ENCODE measurements at places on chromosomes 6 and 20.

DNA sequence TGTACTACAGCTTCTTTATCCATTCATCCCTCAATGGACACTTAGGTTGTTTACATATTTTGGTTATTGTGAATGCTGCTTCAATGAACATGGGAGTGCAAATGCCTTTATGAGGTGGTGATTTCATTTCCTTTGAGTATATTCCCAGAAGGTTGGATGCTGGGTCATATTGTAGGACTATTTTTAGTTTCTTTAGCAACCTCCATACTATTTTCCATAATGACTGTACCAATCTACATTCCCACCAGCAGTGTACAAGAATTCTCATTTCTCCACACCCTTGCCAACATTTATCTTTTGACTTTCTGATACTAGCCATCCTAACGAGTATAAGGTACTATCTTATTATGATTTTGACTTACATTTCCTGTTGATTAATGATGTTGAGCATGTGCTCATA lies 269.0 kb downstream of the C6orf118 start:
- no peak for DNase-seq

DNA sequence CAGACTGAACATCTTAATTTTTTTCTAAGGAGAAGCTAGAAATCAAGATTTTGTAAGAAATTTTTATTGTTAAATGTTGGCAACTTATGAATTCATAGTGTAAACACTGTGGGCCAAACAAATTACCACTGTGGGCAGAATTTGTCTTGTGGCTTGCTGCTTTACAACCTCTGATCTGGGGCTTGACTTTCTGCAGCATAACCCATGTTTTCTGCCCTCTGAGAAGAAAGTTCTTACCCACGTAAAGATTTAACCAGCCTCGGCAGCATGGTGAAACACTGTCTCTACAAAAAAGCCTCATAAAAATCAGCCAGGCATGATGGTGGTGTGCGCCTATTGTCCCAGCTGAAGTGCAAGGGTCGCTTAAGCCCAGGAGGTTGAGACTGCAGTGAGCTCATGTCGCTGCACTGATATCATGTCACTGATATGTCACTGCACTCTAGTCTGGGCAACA lies 12.9 kb downstream of the ITCH start:
- no peak for DNase-seq

- DNase-seq, result no peak
Observed at GRCh38 chr20:12916699-12917098, 92.1 kb upstream of the SPTLC3 start.

DNA sequence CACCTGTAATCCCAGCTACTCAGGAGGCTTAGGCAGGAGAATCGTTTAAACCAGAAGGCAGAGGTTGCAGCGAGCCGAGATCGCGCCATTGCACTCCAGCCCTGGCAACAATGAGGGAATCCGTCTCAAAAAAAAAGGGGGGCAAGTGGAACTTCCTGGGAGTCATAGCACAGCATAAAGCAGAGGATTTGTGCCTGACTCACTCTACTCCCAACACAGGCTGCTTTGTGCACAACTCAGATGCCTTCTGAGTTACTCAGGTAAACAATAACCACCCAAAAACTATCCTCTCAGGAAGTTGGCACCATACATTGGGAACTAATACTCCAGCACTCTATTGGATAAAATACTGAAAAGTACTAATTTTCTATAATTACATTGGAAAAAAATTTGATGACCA lies 2.5 kb upstream of the TMEM244 start:
- DNase-seq, result no peak

DNA sequence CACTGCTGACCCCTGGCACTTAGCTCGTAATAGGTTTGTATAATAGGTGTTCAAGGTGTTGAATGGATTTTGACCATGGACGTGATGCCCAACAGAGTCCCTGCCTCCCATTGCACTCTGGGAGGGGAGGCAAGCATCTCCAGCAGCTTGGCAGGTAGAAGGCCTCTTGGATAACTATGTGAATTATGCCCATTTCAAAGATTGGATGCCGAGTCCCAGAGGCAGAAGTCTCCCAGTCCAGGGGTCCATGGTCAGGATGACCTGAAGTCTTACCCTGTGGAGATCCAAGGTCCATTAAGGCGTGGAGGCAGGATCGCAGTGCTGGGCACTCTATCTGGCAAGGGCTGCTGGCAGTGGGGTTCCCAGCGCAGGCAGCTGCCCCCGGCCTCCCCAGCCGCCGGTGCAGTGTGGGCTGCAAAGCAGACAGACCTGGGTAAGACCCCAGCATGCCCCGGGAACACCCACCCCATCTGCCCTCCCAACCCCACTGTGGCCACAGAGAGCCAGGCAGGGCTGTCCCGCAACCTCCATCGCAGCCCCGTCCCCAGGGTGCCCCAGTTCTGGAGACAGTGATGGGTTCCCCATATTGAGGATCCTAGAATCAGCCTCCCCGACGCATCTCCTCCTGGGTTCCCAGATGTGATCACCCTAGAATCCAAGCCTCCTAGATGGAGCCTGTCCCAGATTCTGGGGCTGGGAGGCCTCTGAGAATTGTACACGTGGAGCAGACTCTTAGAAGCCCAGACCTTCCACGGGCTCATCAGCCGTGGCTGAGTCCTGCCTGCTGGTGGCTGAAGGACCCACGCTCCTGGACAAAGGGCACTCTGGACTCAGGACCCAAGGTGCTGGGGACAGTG lies 44.6 kb downstream of the APCDD1L start:
- DNase-seq, result no peak

DNA sequence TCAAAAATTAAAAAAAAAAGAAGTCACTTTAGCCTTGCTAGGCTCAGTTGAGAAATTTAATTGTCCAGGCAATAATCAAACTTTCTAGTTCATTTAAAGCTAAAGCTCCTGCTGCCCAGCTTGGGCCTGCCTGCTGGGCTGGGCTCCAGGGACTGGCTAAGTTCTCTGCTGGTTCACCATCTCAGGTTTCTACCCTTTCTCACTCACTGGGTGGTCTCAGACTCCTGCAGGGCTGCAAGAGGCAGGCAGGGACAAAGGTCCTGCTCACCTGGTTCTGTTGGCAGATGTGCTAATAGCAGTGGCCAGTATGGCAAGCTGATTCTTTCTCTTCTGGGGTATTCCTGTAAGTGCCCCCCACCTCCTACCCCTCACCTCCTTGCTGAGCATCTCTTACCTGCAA lies 21.2 kb upstream of the RTF2 start:
- DNase-seq, result no peak

DNA sequence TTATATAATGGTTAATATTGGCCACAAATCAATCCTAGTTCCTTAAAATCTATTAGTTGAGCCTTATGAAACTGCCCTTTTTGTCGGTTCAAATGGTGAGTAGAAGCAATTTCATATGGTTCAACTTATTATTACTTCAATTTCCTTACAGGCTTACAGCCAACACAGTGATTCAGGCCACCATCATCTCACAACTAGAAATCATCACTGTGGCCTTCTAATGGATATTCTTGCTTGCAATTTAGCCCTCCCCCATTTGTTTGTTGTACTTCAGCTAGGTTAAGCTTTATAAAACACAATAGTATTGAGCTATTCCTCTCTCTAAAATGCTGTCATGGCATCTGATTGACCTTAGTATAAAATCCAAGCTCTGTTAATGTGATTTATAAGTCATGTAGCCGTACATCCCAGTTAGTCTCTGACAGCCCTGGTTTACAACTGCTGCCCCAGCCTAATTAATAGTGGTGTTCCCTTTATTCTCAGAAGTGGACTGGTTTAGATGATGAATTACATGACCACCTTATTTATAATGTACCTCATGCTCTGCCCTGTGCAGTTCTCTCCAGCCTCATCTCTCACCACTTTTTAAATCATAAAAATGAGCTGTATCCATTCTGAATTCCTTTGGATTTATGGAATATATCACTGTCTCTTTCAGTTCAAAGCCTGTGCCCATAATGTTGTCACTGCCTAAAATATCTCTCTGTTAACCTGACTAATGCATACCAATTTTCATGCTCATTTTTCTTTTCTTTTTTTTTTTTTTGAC lies 36.7 kb downstream of the LAMA2 start:
- DNase-seq, result no peak

GRCh38 chr6:11961923-11962322 lies 50.2 kb upstream of the HIVEP1 start:
- DNase-seq, result no peak

- no peak for DNase-seq
Observed at GRCh38 chr6:11484441-11484840, 53.1 kb upstream of the TMEM170B start.

- no peak for DNase-seq
Observed at GRCh38 chr6:149464411-149464810, 20.4 kb downstream of the ZC3H12D start.

DNA sequence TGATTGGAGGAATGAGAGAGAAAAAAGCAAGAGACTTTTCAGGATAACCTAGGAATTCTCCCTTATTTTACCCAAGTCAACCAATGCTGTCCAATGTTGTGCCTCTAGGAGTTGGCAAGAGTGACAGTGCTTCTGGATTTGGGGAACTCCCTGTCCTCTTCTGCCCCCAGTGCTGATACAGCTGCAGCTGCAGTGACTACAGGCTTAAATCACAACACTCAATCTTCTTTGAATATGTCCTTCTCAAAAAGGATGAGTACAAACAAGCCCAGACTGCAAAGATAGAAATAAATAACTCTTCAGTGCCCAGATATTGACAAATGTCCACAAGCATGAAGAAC lies 141.0 kb upstream of the COL21A1 start:
- DNase-seq, result no peak

- DNase-seq, result no peak
Observed at GRCh38 chr20:21685981-21686380, 19.5 kb upstream of the PAX1 start.

Measured in activated CD4-positive, alpha-beta T cell treated with anti-CD3 and anti-CD28 coated beads, Interleukin-2, amount 50 U/mL, for 48 hours (primary cell).